ENCODE measurements at places on chromosomes 13 and 19.

- peak; percentile 46 for DNase-seq
These were observed 575 bp downstream of the CARM1 start for GRCh38 chr19:10871711-10872545.

- DNase-seq: peak; percentile 80
These were observed 18.1 kb downstream of the NALCN start for GRCh38 chr13:101398191-101398590.

DNA sequence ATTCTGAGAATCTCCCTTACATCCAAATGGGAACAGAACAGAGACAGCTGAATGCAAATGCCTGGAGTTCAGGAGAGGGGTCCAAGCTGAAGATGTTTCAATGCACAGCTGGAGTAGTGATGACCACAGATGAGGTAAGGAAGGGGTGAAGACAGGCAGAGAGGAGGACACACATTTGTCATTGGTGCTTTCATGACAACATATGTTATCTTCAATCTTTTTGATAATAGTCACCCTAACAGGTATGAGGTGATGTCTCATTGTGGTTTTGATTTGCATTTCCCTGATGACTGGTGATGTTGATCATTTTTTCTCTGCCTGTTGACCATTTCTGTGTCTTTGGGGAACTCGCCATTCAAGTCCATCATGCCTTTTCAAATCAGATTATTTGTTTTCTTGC lies 19.2 kb downstream of the SIGLEC7 start:
- no peak for DNase-seq

- no peak for DNase-seq
These were observed 71.4 kb downstream of the SLC15A1 start for GRCh38 chr13:98681049-98681448.

GRCh38 chr19:44808463-44809371 lies at the start of gene BCAM:
Gene BCAM (plus strand): TSS chr19:44809103. CDS start chr19:44809125, 22 bp downstream.
- DNase-seq: peak; percentile 71

GRCh38 chr13:36086117-36086516 lies 45.1 kb downstream of the DCLK1 start:
- DNase-seq: no peak

DNA sequence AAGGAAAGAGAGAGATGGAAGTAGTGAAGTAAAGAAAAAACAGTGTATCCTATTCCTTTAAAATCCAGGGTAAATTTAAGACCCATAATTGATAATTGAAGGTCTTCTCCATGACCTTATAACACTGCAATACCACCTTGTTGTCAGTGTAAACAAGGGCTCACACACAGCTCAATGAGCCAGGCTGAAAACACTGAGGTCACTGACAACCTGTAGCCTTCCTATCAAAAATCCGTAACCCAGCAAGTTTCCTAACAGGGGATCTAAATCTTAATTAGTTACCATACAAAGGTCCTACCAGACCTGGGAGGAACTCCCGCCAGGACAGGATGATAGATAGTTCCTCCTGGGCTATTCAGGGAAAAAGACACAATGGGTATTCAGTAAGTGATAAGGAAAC lies 1677.1 kb downstream of the OLFM4 start:
- no peak for DNase-seq

GRCh38 chr13:27018882-27019281 lies 152.7 kb downstream of the USP12 start:
- no peak for DNase-seq

DNA sequence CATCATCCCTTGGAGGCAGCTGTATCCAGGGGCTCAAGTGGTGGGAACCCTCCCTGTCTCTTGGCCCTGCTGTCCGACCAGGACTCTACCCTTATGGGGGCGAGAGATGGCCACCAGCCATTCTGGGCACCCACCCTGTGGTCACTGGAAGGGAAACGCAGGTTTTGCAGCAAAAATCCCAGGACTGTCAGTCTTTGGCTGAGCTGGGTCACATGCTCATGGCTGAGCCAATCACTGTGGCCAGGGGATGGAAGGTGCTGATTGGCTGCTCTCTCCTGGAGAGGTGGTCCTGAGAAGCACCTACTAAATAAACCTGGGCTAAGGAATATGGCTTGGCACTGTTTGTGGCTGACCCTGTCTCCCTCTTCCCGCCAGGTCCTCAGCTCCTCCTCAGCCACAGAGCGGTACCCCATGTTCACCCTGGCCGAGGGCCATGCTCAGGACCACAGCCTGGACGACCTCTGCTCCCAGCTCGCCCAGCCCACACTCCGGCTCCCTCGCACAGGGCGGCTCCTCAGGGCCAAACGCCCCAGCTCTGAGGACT lies 8.9 kb downstream of the ATG4D start:
- peak; percentile 60 for DNase-seq

- DNase-seq: no peak
These were observed 31.6 kb upstream of the SLC46A3 start for GRCh38 chr13:28750187-28751045.

- peak; percentile 14 for DNase-seq
These were observed 11.1 kb downstream of the PDE4A start for GRCh38 chr19:10431254-10431942.

- DNase-seq: no peak
These were observed 171.0 kb upstream of the TSC22D1 start for GRCh38 chr13:44747179-44747578.

- no peak for DNase-seq
These were observed 5.6 kb downstream of the KLF16 start for GRCh38 chr19:1857648-1858326.

DNA sequence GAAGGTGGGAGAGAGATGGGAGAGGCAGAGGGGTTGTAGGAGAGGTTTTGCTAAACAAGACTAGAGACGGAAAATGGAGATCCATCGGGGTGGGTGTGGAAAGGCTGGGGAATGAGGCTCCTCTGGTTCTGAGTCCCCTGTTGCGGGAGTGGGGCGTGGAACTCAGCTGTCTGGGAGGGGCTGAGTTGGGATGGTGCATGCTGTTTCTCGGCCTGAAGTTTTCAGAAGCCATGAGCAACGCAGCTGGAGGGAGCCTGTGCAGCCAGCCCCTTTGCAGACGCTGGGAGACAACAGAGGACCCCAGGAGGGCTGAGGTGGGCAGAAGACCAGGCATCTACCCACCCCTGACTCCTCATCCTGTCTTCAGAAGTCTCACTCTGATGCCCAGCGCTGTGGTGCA lies 7.4 kb upstream of the GIPR start:
- DNase-seq: no peak

GRCh38 chr13:51906581-51906980 lies 44.8 kb downstream of the CCDC70 start:
- no peak for DNase-seq

- DNase-seq: no peak
These were observed 17.5 kb upstream of the ASPDH start for GRCh38 chr19:50531171-50531612.

DNA sequence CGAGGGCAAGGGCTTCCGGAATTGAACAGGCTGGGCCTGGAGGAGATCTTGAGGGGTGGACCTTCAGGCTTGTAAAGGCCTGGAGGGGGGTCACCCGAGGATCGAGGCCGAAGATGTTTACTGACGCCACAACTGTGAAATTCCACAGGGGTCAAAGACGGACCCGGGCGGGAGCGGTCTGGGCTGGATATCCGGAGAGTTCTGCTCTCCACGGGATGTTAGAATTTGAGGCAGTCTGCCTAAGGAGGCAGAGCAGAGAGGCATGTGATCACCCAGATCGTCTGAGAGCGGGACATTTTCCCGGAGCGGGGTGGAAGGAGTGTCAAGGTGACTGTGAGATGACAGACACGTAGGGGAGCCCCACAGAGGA lies 13.2 kb downstream of the KLHL26 start:
- DNase-seq: no peak

DNA sequence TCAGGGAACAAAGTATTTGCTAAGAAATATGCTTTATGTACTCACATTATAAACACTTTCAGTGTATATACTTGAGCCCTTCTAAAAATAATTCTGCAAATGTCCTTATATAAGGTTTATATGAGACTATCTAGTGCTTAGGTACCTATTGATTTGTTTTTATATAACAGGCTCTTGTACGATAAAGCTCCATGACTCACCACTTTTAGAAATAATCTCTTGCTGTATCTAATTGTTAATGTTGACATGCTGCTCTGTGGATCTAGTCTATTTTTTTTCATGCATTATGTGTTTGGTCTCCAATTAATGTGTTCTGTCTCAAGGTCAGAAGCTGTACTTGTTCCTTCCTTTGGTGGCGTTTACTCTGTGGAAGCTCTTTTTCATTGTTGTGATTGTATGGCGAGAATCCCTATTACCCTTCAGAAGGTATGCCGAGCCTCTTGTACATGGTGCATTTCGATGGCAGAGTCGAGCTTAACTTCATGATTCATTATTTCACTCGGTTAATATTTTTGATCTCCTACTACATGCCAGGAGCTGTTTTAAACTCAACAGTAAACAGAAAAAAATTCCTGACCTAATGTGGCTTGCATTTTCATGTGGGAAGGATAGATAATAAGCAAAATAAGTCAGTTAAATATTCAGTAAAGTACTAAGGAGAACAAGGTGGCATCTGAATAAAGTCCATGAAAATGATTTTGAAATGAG lies 361.6 kb downstream of the COG6 start:
- no peak for DNase-seq

GRCh38 chr19:33447336-33448158 lies 74.0 kb downstream of the CEBPG start:
- no peak for DNase-seq

DNA sequence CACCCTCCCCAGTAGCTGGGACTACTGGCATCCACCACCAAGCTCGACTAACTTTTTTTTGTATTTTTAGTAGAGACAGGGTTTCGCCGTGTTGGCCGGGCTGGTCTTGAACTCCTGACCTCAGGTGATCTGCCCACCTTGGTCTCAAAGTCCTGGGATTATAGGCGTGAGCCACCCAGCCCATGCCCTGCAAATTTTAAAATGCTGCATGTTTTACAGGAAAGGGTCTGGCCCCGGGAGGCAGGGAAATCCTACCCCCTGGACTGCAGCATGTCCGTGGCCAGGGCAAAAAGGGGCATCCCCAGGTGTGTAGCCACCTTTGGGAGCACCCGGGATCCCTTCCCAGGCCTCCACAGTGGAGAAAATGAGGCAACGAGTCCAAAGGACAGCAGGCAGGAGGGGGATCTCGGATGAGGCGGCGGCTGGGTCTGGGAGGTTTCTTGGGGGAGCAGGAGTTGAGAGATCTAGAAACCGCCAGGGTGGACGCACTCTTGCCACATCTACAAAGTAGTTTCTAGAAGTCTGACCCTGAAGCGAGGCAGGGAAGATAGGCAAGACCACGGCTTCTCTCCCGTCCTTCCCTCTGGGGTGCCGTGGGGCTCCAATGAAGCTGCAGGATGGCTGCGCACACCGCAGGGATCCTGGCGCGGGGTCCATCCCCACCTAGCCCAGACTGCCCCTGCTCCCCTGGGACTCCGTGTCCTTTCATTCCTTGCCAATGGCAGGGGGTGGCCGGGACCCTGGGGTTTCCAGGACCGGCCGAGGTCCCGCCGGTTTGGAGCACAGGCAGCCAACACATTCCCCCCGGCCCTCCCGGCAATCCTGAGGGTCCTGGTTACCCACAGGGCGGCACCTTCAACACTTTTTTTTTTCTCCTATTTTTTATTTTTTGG lies 21.3 kb upstream of the ZBTB7A start:
- DNase-seq: no peak

- DNase-seq: peak; percentile 52
These were observed 1422.2 kb upstream of the PCDH20 start for GRCh38 chr13:62837895-62838294.

- DNase-seq: no peak
These were observed 1211.5 kb downstream of the PCDH17 start for GRCh38 chr13:58843071-58843470.

DNA sequence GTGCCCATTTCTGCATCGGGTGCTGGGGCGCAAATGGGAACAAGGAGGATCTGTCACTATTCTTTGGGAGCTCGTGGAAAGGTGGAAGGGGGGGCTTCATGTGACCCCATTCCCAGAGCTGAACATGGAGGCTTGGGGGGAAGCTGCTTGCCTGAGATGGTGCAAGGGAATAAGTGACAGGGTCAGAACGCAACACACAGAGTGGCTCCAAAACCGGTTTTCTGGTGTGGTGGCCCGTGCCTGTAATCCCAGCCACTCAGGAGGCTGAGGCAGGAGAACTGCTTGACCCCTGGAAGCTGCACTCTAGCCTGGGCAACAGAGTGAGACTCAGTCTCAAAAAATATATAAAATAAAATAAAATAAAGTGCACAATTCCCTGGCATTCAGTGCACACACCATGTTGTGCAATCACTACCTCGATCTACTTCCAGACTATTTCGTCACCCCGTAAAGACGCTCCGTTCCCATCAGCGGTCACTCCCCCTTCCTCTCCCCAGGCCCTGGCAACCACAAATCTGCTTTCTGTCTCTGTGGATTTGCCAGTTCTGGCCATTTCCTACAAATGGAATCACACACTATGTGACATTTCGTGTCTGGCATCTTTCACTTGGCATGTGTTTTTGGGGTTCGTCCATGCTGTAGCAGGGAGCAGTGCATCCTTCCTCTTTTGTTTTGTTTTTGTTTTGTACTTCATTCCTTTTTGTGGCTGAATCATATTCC lies 18.2 kb upstream of the COMP start:
- DNase-seq: peak; percentile 62

- no peak for DNase-seq
These were observed 504.3 kb downstream of the IRS2 start for GRCh38 chr13:109281903-109282635.

- no peak for DNase-seq
These were observed 41.7 kb upstream of the UBL3 start for GRCh38 chr13:29892151-29892550.

DNA sequence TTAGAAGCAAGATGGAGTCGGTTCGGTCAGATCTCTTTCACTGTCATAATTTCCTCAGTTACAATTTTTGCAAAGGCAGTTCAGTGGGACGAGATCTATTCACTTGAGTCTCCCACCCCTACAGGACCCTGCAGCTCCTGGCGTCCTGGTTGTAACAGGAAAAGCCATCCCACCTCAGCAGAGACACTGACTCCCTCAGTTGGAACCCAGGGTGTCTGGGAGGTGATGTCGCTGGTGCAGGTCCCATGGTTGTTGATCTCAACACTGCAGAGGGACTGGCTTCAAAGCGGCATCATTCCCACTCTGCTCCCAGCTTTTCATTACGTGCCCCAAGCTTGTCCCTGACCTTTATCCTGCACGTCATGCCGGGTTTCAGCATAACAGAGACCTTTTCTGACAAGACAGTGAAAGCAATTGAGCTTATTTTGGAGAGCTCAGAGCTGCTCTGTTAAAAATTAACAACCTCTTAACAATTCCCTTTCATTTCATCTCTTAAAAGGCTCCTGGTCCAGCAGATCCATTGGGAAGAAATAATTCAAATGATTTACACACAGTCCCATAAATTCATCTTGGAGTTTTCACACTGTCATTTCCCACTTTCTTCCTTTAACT lies 17.6 kb upstream of the COG3 start:
- DNase-seq: no peak

GRCh38 chr13:52599848-52600603 lies 42.2 kb upstream of the HNRNPA1L2 start:
- peak; percentile 59 for DNase-seq

DNA sequence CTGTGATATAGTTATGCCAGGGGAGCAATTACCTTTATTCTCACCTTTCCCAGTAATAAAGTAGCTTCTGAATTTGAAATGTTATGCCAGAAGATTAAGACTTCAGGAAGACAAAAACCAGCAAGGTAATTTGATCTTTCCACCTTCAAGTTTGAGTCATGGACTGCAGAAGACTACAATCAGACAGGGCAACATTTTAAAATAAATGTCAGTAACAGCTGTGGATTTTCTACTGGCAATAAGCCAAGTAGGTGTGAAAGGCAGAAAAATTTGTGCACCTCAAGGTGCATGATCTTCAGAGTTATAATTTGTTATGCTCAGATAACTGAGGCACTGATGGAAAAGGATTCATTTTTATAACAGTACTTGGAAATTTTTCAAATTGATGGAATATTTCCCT lies 54.9 kb downstream of the SLITRK1 start:
- DNase-seq: no peak

- DNase-seq: no peak
These were observed 14.9 kb downstream of the TEX29 start for GRCh38 chr13:111335298-111335697.

All from ELR (cell line).